ENCODE measurements at places on chromosomes 3 and 15.

GRCh38 chr15:101264011-101264410 lies 12.2 kb upstream of the CHSY1 start:
- no peak for DNase-seq

DNA sequence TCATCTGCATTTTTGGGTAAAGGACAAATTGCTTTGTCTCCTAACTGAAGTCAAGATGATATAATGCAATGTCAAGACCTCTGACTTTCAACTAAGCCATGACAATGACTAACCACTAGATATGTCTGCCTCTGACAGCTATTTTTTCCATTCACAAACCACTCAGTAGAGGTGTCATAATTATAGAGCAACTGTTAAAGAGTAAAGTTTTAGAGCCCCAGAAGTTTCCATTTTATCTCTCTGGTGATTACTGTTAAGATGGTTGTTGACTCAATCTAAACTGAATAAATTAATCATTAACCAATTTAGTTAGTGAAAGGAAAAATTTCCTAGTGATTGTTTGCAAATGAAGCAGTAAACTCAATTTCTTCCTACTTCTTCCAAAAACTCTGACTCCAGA lies 779.9 kb downstream of the GRM7 start:
- DNase-seq = no peak

- no peak for DNase-seq
Observed at GRCh38 chr15:87614704-87615103, 641.8 kb downstream of the NTRK3 start.

- peak; percentile 76 for DNase-seq
Observed at GRCh38 chr3:157130467-157131251, 29.3 kb downstream of the CCNL1 start.

GRCh38 chr3:183650554-183650953 lies 15.1 kb downstream of the KLHL24 start:
- no peak for DNase-seq

DNA sequence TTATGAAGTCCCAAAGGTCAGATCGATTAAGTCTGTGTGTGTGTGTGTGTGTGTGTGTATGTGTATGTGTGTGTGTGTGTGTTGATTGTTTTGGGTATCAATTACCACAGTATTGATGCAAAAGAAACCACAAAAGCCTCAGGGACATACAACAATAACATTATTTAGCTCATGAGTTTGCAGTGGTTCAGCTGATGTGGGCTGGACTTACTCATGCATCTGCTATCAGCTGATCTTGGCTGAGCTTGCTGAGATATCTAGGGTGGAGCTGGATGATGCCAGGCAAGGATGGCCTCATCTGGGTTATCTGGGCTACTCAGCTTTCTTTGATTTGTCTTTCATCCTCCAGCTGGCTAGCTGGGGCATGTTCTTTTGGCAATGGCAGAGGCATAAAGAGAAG lies 82.4 kb upstream of the PRR23C start:
- no peak for DNase-seq

DNA sequence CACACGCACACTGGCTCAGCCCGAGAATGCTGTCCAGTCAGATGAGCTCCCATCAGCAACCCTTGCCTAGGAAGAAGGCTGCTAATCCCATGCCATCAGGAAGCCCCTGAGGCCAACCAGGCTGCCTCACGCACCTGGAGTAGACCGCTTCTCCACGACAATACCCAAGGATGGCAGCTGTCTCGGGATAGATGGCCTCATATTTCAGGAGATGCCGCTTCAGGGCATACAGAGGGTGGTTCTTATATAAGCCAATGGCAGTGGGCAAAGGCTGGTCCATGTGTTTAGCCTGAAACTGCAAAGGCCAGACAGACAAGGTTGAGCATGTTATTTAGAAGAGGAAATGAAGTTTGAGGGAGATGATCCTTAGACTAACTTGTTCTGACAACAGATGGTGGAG lies 22.2 kb downstream of the XPC start:
- DNase-seq = no peak

GRCh38 chr15:75104804-75105557 lies 81.6 kb downstream of the PPCDC start:
- peak; percentile 99 for DNase-seq

DNA sequence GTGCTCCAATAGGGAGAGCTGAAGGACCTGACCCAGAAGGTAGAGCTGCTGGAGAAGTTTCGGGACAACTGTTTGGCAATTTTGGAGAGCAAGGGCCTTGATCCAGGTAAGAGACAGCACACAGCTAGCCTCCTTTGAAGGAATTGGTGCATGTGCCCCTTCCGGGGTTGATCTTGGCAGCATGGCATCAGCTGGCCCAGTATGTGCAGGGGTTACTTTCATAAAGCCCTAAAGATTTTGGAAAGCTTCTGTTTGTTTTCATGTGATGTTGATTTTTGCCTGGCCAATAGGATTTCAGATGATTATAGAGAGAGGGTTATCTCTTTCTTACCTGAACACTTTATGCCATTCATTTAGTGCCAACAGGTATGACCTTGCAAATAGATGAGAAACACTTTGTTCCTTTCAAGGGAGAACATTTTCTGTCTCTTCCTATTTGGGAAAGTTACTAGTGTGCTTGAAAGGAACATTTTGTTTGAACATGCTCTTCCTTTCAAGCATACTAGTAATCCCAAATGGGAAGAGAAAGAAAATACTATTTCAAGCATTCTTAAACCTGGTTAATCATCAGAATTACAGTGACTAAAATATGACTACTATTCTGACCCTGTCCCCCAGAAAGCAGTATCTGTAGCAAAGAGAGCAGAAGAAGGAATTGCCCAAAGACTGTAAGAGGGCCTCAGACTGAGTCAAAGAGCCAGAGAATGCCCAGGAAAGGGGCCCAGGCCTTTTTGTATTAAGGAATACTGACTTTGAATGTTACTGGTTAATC lies 7.5 kb downstream of the KNSTRN start:
- DNase-seq = no peak

DNA sequence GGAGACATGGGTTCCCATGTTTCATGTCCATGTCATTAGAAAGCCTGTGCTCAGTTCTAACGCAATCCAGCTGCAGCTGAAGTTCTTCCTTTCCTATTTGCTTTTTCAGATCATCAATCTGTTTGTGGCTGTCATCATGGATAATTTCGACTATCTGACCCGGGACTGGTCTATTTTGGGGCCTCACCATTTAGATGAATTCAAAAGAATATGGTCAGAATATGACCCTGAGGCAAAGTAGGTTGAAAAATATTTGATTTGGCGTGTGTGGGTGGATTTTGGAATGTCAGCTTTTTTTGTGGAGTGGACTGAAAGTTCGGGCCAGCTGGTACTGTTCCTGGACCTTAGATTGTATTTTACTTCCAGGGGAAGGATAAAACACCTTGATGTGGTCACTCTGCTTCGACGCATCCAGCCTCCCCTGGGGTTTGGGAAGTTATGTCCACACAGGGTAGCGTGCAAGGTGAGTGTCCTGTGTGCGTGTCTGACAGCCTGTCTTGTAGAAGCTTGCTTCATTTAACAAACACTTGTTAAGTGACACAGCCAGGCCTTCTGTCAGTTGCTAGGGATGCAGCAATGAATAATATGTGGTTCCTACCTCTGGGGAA lies 69.6 kb downstream of the CHDH start:
- DNase-seq = no peak

- DNase-seq = no peak
Observed at GRCh38 chr3:168815946-168816345, 720.2 kb upstream of the GOLIM4 start.

GRCh38 chr3:126287536-126288241 lies 69.5 kb downstream of the KLF15 start:
- no peak for DNase-seq

GRCh38 chr15:96312641-96313335 lies 17.7 kb upstream of the NR2F2 start:
- DNase-seq = no peak

DNA sequence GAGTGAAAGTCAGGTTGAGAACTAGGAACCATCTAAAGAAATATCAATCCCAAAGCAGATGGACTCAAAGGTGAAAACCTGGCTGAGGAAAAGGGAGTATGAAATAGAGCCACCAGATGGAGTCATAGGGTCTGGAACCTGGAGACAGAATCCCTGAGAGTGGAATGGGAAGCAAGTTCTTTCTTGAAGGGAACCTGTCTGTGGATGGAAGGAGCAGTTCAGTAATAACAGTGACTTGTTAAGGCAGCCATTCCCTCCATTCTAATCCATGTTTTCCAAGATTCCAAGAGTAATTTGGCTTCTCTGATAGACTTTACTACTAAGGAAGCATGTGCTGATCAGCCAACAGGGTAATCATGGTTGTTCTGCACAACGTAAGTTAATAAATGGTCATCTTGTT lies 22.5 kb upstream of the AQP9 start:
- DNase-seq = peak; percentile 15

DNA sequence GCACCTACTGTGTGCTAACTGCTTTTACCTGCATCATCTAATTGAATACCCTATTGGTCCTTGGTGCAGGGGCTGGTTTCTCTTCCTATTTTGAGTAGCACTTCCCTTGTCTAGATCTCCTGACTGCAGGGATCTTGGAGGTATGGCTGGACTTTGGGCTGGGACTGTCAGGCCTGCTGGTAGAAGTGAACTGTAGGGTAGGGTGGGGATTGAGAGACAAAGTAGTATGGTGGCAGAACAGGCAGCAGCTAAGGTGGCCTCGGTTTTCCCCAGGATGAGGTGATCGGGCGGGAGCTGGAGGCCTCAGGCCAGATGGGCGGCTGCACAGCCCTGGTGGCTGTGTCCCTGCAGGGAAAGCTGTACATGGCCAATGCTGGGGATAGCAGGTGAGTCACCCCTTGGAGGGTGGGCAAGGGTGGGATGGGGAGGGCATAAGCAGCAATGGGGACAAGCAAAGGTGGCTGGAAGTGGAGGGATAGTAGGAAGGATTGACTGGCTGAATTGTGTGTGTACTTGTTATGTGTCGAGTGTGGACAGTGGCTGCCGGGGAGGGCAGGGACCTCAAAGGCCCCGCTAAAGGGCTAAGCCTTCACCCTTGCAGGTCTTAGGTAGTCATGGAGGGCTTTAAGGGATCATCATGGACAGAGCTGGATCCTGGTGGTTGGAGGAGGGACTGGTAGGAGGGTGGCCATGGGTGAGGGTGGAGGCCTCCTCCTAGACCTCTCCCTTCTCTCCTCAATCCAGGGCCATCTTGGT lies 2.0 kb downstream of the PPM1M start:
- DNase-seq = peak; percentile 51

DNA sequence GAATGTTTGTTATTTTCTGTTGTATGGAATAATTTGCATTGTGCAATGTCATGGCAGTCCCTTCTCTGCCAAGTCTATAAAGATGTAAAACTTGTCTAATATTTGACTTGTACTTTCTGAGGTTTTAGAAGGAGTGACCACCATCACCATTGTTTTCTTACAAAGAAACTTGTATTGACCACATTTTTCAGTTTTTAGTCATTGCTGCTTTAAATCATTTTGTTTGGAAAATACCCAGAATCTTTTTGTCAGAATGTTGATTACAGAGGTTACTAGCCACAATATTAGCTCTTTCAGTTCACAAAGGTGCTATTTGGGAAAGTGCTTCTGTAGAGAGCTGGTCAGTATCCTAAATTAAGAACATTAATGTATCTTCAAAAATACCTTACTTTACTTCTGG lies 532.4 kb upstream of the GBE1 start:
- DNase-seq = no peak

- no peak for DNase-seq
Observed at GRCh38 chr3:171967932-171968678, 71.3 kb upstream of the FNDC3B start.

DNA sequence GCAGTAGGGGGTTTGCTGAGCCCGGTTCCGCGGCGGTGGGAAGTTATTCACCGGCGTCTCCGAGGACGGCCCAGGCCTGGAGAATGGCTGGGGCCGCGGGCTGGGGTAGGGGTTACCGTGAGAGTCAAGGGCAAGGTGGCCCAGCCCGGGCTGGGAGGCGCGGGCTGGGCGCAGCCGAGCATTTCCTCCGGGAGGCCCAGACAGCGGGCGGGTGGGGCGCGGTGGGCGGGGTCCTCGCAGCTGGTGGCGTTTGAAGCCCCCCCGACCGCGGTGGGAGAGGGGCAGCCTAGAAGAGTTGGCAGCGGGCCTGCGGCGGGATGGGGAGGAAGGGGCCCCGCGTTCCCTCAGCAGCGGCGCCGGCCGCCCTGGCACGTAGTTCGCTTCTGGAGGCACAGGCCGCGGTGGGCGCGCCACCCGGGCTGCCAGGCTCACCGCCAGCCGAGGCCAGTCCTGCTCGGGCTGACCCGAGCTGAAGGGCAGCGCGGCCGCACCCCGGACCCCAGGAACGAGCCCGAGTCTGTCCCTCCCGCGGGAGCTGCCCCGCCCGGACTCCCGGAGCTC lies 960 bp upstream of the KLF13 start:
- peak; percentile 17 for DNase-seq

DNA sequence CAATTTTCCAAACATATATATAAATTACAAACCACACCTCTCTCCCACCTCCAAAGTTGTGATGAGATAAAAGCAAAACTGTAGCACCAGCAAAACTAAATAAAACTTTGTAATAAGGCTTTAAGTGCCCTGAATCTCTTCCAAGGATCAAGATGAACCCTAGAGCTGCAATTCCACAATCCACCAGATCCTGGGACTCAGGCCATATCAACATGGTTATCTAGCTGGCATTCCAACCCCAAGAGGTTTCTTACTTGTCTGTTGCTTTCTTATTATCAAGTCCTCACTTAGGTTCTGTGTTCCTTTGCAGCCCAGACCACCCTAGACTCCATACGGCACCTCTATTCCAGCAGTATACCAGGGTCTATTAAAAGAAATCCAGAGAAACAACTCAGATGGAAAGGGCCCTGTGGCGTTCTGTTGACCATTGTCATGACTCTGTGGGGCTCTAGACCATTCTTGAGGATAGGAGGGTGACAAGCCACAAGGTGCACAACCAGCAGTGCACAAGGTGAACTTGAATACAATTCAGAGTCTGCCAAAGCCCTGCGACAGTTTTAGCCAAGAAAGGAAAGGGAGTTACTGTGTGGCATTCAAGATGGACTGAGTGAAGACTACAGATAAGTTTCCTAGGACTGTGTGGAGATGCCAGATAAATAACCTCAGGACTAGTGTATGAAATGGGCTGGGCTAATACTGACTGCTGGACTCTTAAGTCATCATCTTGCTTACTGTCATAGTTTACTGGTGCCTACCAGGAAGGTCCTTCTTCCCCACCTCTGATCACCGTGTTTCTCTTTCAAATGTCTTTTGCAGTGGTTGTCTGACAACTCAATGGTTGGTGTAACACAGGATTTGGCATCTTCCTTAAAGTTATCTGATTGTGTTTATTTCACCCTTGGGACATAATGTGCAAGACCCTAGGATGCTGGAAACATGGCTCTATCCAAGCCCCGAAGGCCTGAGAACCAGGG lies 27.2 kb downstream of the ACKR2 start:
- no peak for DNase-seq

DNA sequence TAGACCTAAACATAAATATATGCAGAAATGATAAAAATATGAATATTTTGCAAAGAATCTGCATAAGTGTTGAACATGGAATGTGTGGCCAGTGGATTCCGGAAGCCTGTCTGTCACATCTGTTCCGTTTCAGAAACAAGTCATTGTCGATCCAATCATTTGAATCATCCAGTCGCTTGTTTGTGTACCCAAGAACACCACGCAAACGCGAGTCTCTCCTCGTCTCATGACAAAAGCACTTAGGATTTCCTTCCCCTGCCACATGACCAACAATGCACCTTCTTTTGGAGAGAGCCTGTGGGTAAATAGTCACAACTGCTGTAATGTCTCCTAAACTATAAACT lies 80.2 kb downstream of the FMN1 start:
- no peak for DNase-seq

Measured in inflammatory macrophage treated with lipopolysaccharide for 4 hours (primary cell).